C1 segment of cervical spinal cord (tissue), 14 donors: ENCODE measurements at places on chromosomes 13 and 19.

DNA sequence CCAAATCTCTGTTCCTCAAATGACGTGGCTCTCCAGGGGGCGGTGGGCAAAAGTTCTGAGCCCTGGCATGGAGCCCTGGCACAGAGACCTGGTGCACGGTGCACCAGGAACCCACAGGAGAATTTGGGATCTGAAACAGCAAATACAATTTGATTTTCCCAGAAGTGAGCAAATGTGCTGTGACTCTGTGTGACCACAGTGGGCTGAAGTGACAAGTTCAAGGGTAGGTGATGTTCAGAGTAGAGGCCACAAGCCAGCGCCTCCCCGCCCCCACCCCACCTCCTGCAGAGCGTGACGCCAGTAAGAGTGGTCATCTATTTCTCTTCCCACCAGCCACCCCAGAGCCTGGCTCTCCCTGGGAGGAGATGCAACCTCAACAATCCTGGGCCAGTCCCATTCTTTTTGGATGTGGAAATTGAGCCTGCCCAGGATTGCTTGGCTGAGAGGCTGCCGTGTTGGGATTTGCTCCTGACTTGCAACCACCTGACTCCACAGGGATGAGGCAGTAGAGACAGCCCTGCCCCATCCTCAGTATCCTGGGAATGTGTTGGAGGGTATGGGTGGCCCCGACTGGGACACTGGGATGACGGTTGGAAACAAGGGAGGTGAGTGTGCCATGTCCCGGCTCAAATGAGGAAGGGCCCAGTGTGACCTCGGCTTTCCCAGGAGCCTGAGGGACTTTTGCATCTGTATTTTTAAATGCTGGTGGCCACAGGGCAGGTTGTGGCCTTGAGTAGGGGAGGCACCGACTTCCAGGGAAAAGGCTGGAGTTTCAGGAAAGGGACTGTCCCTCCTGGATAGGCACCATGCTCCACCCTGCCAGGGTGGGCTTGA lies 11.1 kb upstream of the BCL3 start:
- DNase-seq: no peak

- DNase-seq: no peak
Measured at GRCh38 chr13:62418872-62419271, 1003.2 kb upstream of the PCDH20 start.

GRCh38 chr13:33070713-33071112 lies 54.5 kb downstream of the KL start:
- DNase-seq: no peak

- no peak for DNase-seq
Measured at GRCh38 chr13:97119943-97120342, 102.2 kb upstream of the MBNL2 start.

- DNase-seq: peak; percentile 70
Measured at GRCh38 chr19:10644260-10645007, 9.7 kb upstream of the ILF3 start.

DNA sequence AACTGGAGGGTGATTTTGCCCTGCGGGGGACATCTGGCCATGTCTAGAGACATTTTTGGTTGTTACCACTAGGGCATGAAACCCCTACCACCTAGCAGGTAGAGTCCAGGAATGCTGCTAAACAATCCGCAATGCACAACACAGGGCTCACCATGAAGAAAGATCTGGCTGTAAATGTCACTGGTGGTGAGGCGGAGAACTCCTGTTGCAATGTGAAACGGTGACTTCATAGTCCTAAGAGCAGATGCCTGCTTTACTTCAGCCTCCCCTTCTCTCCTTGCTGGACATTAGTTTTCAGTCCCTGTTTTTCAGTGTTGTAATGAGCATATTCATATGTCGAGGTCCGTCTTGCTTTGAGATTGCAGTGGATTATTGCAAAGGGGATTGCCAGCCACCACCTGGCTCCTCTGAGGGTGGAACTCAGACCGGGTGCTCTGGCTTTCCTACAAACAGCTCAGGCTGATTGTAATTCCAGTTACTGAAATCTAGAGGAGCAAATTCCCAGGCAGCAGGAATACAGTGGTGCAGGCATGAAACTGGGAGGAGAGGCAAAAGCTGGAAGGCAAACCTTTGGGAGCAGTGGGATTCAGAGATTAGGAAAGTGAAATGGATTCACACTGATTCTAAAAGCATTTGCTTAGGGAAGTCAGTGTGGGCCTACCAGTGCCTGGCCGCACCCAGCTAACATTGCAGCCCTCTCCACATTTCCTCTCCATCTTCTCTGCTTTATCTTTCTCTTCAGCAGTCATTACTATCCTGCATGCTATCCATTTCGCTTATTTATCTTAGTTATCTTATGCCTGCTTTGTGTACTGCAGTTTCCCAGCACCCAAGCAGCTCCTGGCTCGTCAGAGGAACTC lies 76.1 kb upstream of the PCDH8 start:
- no peak for DNase-seq

GRCh38 chr19:7861619-7862412 lies 12.4 kb downstream of the PRR36 start:
- DNase-seq: no peak

DNA sequence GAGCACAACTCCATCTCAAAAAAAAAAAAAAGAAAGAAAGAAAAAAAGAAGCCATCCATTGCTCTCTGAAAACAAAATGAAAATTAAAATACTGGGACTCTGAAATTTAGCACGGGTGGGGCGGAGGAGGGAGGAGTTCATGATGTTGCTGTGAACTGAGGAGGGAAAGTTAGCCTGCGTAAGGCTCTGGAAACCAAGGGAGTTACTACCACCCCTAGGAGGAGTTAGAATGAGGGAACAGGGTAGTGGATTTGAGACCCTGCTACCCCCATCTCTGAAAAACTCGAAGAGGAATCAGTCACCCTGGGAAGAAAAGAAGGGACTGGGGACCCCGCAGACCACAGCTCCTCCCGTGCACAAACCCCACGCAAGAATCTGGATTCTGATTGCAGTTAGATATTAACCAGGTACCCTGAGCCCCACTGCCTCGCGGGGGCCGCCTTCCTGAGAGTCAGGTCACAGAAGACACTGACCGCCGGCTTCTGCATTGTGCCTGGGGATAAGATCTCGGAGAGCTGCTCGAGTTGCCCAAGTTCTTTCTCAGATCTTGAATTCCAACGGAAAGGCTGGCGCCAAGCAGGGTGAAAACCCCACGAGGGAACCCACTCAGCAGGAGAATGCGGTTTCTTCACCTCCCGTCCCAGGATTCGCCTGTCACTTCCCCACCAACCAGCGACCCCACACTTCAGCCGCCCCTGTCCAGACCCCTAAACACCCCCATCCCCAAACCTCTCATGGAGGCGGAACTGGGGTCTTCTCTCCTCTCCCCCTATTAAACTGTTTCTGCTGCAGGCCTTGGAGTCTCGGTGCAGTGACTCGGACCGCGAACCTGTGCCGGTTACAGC lies 870 bp downstream of the ZNF442 start:
- no peak for DNase-seq

- no peak for DNase-seq
Measured at GRCh38 chr19:27745978-27746542, 1466.9 kb downstream of the UQCRFS1 start.

DNA sequence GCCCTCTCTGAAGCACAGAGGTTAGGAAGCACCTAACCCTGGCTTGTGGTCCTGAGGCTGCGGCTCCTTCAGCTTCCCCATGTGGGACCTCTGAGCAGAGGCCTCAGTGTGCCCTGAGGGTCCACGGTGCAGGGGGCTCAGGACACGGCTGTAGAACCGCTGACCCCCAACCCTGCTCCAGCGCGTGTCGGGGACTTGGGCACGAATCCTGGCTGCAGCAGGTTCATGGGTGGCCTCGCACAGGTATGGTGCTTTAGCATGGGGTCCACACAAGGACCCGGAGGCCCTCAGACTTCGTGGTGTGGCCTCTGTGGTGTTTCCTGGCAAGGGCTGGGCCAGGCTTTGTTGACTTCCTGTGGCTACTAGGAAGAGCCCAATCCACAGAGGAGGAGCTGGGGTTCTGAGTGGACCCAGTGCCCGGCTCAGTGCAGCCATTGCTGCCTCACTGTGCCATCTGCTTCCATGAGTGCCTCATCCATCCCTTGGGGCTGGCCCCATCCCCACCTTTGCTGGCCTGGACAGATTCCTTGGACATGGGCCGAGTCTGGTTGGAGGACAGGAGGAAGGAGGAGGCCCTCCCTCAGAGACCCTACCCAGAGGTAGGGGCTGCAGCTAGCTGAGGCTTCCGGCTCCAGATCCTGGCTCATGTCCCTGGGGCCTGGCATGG lies 24.5 kb downstream of the ZBTB7A start:
- DNase-seq: no peak

- DNase-seq: no peak
Measured at GRCh38 chr19:13026462-13027370, 31.4 kb downstream of the NFIX start.

DNA sequence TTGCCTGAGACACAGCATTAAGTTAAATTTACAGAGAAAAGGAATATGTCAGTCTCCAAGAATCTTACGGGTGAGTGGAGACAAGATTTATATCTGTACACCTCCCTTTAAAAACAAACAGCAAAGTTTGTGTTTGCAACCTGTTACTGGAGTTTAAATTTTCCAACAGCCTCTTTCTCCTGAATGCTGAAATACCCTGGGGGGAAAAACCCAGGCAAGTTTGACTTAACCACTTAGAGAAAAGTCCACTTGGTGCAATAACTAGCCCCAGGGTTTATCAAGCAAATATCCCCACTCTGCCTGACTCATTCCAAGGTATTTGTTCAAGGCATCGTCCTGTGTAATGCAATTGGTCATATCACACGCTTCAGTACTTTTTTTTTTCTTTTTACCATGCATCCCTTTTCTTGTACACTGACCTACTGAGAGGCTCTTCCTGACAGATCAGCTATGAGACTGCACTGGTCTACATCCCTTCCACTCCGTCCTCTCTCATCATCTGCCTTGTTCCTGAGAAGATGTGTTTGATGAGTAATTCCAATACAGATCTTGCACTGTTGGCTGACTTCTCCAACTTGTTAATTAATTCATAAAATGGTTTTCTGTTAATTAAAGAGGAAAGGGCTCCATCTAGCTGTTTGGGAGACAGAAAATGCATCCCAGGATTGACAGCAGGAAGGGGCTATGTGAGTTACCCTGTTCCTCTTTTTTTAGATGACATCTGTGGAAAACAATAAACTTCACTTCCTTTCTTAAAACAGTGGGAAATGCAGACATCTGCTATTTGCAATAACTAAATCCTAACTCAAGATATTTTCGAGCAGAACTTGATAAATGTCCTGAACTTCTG lies 212.5 kb upstream of the IRS2 start:
- DNase-seq: no peak

DNA sequence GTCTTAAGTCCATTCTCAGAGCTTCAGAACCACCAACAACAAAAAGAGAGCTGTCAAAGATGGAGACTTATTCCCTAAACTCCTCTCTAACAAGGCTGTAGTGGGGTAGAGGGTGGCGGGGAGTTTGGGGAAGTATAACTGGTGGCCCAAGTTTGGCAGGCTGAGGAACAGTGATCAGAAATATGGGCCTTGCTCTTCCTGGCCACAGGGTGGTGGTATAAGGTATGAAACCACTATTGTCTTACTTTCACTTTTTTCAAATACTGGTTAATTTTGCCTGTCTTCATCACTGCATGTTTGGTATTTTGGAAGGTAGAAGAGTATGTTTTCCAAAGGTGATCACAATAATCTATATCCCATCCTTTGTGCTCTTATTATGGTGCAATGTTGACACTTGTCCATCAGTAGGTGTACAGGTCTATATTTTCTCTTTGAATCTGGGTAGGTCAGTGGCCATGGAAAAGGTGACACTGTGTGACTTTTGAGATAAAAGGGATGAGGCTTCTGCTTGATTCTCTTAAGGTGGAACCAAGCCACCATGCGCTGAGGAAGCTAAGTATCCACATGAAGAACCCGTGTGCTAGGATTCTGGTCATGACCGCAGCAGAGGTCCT lies 23.2 kb upstream of the GPC5 start:
- no peak for DNase-seq

DNA sequence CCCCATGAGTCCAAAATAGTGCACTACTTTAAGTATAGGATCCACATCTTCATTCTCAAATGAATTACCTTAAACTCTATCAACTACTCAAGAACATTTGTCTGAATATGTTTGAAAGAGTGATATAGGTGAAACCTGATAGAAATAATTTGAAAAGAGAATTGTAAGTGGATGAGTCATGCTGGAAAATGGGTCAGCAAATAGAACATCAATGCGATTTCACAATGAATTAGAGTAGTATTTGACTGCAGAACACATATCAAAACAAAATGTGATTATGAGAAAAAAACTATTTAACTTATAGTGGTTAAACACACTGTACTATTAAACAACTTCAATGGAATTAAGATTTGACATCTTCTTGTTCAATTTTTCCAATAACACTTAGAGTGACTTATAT lies 300.6 kb upstream of the KLHL1 start:
- no peak for DNase-seq

- no peak for DNase-seq
Measured at GRCh38 chr13:51840917-51841316, 4.1 kb downstream of the TMEM272 start.

GRCh38 chr13:105202354-105202753 lies 1333.1 kb downstream of the EFNB2 start:
- peak; percentile 12 for DNase-seq

GRCh38 chr19:7482584-7483439 lies 6.0 kb downstream of the PEX11G start:
- no peak for DNase-seq

- no peak for DNase-seq
Measured at GRCh38 chr19:46924874-46925547, 64.2 kb downstream of the ARHGAP35 start.

- no peak for DNase-seq
Measured at GRCh38 chr13:32300920-32301319, 14.2 kb downstream of the ZAR1L start.

DNA sequence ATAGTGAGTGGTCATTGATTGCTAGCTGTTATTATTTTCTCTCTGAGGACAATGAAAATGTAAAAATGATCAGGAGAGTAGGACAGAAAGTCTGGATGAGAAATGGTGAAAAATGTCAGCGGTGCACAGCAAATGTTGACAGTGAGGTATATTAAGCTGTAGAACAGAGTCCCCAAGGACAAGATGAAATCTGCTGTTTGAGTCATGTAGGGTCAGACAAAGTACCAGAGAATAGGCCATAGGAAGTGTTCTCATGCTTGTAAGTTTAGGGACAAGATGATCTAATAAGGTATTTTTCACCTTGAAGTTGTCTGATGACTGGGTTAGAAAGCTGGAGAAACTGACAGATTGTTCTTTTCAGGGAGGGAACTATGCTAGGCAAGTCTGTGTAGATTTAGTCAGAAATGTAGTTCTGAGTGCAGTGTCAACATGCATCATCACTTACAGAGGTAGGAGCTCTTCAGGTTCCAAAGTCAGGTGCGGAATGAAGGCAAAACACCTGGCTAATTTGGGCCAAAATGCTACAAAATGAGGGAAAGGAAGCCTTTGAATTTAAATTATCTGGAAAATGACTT lies 369.3 kb downstream of the DLEU7 start:
- DNase-seq: no peak

GRCh38 chr13:78680576-78681350 lies 21.8 kb upstream of the OBI1 start:
- no peak for DNase-seq

- DNase-seq: no peak
Measured at GRCh38 chr19:5718037-5718578, 1.8 kb downstream of the LONP1 start.

DNA sequence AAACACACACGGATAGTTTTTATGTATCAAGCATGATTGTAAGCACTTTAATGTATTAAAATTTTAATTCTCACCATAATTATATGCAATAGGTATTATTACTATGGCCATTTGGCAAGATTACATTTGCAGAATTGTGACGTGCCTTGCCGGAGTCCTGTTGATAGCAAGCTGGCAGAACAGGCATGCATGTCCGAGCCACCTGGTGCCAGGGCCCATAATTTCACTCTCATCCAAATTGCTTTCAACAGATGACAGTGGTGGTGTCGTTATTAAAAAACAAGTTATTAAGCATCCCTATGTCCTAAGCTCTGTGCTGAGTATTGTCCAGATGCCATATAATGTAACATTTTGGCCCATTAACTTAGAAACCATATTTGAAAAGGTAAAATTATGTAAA lies 374.3 kb downstream of the FOXO1 start:
- DNase-seq: no peak
